ENCODE measurements at places on chromosomes 5 and 9.
A peak's percentile ranks its signal among the peaks of the same experiment; 100 is the strongest.

DNA sequence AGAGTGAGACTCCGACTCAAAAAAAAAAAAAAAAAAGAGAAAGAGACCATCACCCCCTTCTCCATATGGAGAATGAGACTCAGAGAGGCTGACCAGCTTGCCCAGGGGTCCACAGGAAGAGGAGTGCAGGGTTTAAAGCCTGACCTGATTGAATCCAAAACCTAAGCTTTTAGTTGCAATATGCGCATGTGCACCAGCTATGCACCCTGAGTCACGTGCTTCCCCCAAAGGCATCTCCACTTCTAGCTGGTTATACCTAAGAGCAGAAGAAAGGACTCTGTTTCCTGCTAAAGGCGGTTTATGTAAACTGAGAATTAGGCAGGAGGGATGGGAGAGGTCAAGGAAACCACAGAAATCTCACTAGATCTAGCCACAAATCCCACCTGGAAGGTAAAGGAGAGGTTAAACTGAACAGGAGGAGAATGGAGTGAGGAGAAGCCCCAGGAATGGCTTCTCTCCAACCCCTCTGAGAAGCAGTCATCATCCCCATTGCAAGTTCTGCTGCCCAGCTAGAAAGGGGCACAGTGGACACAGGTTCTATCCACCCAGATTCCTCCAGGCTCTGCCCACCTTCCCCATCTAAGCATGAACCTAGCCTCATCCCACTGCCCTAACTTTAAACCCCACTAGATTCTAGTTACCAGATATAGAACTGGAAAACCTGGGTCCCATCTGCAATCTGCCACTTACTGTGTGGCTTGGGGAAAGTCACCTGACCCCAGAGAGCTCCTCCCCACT, 171.3 kb downstream of the ACTL7B start:
- no peak for DNase-seq

DNA sequence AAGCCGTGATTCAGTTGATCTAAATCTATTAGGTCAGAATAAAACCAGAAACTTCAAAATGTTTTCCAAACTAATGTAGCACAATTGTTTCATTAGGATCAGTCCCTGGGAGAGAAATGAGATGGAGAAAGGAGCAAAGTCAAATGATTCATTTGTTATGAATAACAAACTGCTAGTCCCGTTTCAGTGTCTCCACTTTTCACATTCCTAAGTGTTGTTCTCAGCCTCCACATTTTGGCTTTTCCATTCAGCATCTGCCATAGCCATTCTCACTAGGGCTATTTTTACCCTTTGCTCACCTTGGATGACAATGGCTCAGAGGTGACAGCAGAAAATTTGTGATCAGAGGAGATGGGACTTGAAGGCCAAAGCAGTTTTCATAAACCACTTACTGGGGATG, 314.1 kb upstream of the KIF2A start:
- peak; percentile 54 for DNase-seq

- no peak for DNase-seq
These were observed 25.0 kb downstream of the ARPC5L start for GRCh38 chr9:124886866-124887492.

DNA sequence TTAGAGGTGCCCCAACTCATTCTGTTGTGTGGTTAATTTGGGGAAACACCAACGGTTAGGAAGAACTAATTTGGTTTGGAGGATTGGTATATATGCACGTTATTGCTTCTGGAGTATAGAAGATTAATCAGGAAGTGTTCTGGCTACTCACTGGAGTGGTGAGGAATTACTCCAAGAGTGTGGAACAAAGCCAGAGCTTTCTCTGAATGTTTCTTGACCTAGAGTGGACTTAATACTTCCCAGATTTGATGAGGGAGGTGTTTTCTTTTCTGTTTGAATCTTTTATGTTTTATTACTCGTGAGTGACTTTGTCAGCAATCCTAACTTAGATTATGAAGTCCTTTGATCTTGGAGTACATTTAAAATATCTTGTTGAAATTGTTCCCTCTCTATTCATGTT, 163.7 kb downstream of the MAN2A1 start:
- DNase-seq: peak; percentile 29

DNA sequence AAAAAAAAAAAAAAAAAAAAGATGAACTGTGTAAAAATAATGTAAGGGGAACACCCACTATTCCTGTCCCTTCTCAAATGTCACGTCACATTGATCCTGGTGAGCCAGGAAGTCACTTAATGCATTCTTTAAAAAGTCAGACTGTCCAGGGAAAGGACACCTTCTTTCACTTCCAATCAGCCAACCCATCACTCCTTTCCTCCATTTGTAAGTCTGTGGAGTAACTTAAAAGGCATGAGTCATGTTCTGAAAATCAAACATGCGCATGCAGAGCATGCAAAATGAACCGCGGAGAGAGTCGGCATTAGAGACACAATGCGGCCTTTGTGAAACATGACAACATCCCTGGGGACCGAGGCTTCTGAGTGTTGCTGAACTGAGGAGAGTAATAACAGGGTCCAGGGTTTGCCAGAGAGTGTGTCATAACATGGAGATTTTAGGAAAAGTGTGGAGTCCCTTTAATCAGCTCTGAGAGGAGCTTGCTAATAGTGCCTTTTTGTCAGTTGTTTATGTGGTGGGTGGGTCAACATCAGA, 77.6 kb upstream of the SEMA6A start:
- DNase-seq: peak; percentile 89
